M059J (cell line): ENCODE measurements at places on chromosomes 2 and 18. TPM values are rescaled to one million over a fixed set of nuclear protein-coding genes. Genes with fewer than 3 reads are reported as not detected.
A peak's percentile ranks its signal among the peaks of the same experiment; 100 is the strongest.

NLRC4 gene
- not detected in 2 replicates for total RNA-seq

CPS1 gene
- 16.7 and 24.7 TPM in 2 replicates for total RNA-seq

TRPM8 gene
- 1.9 and 4.2 TPM in 2 replicates for total RNA-seq

GRCh38 chr2:26602575-26602974, 38.6 kb downstream of the CIB4 start:
- no peak for DNase-seq

- no peak for DNase-seq
Observed at GRCh38 chr18:50802141-50802540, 17.7 kb downstream of the MRO start.

DNA sequence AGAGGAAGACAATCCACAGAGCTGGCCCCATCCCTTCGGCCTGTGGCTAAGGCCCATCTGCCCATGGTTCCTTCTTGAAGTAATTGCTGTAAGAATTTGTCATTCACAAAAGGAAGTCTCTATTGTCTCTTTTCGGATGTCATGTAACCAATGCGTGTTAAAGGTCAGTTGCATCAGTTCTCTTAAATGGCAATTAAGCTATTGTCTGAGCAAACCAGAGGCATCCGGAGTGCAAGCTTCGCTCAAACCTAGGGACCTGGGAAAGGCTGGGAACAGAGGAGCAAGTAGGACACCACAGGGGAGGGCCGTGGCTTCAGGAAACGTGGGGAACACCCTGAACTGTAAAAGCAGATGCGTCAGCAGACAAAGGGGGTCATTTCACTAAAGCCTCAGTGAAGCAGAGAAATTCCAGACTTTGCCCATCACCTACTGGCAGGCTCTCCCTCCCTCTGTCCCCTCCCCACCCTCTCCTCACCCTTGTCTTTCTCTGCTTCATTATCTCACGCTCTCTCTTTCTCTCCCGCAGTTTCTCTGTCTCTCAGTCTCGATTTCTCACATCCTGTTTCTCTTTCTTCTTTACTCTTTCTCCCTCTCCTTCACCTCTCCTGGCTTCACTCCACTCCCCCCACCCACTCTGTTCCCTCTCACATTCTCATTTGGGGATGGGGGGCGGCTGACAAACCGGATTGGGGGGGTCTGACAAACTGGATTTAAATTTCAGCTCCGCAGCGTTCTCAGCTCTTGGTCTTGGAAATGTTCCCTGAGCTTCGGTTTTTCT, 204.6 kb upstream of the TNP1 start:
- DNase-seq = peak; percentile 77

- DNase-seq = peak; percentile 88
Observed at GRCh38 chr2:96342085-96342484, 6.5 kb downstream of the NCAPH start.

PRKAG3 gene
- not detected in 2 replicates for total RNA-seq
